ENCODE measurements at places on chromosomes 4 and X. TPM values are rescaled to one million over a fixed set of nuclear protein-coding genes. Genes with fewer than 3 reads are reported as not detected.

Gene CENPVL2
- total RNA-seq = not detected

Gene VSIG1
- 0.34 TPM for total RNA-seq

Gene PDCL2
- 0.34 TPM for total RNA-seq

Gene GYPA
- total RNA-seq = not detected

Gene PIGA
- 72.5 TPM for total RNA-seq

Gene DDX3X
- 296 TPM for total RNA-seq

Gene GABRQ
- total RNA-seq = under 0.01 TPM

Gene RHOXF2
- not detected for total RNA-seq

Gene DCHS2
- total RNA-seq = under 0.01 TPM

Gene ZXDA
- 13.3 TPM for total RNA-seq

Gene NPY2R
- not detected for total RNA-seq

Gene TNIP3
- total RNA-seq = not detected

Gene LYAR
- 24.1 TPM for total RNA-seq

Gene RAB33A
- total RNA-seq = not detected

Gene EIF4E
- total RNA-seq = 253 TPM

Gene SCD5
- 7.5 TPM for total RNA-seq

Data from nasal cavity respiratory epithelium epithelial cell of viscerocranial mucosa (primary cell).